RKO (cell line): ENCODE measurements at places on chromosomes 3 and 15.

DNA sequence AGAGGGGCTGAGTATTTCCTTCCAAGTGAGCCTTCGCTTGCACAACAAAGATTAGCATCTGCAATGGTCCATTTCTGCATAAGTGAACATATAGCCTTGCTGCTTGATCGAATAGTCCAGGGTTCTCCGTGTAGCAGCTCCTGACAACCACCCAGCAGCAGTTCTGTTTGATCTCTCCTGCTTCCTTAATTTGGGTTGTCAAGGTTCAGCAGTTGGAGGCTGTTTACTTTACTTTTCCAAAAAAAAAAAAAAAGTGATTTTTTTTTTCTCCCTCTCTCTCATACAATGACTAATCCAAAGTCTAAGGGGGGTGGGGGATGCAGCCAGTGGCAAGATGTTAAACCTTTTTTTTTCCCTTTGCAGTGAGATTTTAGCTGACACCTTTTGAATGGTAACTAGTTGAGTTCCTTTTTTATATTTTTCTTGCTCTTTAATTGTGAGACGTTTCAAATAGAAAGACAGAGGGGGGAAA, 3.6 kb downstream of the FOXP1 start:
- DNase-seq, result peak; percentile 15

- DNase-seq, result no peak
Observed at GRCh38 chr3:128807186-128807830, 72.1 kb upstream of the ACAD9 start.

DNA sequence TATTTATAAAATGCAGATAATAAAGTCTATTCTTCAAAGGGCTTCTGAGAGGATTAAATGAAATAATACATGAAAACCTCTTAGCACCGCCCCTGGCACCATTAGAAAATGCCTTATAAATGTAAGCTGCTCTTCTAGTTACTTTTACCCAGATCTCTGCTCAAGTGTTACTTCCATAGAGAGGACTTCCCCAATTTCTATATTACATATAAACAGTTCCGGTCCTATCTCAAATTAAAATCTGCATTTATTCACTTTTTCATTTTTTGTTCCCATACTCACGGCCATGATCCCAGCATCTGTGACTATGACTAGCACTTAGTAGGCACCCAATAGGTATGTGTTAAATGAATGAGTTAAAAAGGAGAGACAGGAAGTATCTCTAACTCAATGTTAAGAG, 890.9 kb upstream of the CFAP20DC start:
- no peak for DNase-seq

DNA sequence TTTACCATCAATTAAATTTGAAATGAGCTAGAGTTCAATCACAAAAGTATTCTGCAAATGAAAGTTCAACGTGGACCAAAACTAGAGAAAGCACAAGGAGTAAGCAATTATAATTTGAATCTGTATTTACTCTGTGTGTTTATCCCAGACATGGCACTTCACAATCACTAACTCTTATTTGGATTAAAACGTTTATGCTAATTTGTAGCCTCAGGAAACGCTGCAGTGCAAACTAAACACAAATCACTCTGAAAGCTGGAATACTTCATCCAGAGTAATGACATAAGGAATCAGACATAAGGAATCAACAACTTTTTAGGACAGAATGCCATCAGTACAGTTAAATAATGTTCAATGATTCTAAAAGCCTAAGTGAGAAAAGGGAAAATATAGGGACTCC, 18.5 kb downstream of the CEP152 start:
- no peak for DNase-seq
